EL (cell line): ENCODE measurements at places on chromosomes 6 and 20.
A peak's percentile ranks its signal among the peaks of the same experiment; 100 is the strongest.

DNA sequence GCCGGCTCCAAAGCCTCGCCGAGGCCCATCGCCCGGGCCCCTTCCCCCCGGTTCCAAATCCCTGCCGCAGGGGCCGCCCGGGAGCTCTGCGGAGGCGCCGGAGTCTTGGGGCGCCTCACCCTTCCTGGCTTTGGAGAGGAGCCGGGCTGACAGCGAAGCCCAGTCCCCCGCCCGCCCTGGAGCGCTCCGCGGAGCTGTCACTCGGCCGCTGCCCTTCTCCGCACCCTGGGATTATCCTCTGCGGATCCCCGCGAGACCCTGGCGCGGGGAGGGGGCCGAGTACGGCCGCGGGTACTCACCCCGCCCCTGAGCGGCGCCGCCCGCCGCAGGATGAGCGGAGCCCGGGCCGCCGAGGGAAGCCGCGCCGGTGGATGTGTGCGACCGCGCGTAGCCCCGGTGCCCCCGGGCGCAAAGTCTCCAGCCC, 343 bp downstream of the SNAP91 start:
- DNase-seq: peak; percentile 8

GRCh38 chr6:122817766-122818165, 28.7 kb downstream of the SMPDL3A start:
- no peak for DNase-seq

DNA sequence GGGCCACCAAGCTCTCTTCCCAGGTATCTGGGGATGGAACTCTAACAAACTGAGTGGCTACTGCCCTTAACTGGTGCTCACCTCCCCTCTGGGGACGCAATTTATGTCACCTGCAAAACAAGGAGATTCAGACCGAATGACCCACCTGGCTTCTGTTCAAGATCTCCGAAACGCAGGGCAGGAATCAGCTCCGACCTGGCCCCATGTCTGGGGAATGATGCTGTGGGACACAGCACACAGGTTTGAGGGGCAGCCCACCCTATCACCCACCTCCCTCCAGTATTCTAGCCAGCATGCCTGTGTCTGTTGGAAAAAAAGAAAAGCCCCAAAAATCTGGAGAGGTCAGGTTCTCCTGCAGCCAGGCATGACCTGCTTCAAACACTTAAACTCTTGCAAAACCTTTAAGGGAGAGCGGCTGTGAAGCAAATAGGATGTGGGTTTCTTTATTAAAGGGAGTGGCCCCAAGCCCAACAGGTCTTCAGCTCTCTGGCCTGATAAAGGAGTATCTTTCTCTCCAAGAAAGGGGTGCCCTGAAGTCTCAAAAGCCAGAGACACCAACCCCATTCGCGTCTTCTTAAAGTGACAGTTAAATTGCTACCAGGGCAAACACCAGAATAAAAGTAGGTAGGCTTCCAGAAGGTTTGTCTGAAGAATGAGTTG, 6.4 kb downstream of the PREX1 start:
- no peak for DNase-seq

DNA sequence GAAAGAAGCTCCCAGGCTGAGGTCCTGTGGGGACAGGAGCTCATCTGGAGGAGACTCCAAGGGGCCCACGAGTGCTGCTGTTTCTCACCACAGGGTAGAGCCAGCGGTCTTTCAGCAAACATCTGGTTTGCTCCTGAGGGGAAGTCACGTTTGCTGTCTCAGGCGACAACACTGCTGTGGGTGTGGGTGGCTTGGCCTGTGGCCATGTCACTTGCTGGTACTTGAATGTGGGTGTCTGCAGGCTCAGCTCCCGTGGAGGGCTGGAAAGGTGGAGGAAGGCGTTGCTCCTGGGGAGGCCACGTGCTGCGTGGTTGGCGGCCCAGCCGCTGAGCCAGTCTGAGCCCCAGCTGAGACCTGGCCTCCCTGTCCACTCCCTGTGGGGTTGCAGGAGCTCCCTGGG, 52.8 kb upstream of the MPC1 start:
- DNase-seq: no peak

GRCh38 chr6:140627002-140627401, 1252.6 kb upstream of the CITED2 start:
- no peak for DNase-seq

- DNase-seq: no peak
Observed at GRCh38 chr6:131730264-131730663, 19.4 kb upstream of the CTAGE9 start.

DNA sequence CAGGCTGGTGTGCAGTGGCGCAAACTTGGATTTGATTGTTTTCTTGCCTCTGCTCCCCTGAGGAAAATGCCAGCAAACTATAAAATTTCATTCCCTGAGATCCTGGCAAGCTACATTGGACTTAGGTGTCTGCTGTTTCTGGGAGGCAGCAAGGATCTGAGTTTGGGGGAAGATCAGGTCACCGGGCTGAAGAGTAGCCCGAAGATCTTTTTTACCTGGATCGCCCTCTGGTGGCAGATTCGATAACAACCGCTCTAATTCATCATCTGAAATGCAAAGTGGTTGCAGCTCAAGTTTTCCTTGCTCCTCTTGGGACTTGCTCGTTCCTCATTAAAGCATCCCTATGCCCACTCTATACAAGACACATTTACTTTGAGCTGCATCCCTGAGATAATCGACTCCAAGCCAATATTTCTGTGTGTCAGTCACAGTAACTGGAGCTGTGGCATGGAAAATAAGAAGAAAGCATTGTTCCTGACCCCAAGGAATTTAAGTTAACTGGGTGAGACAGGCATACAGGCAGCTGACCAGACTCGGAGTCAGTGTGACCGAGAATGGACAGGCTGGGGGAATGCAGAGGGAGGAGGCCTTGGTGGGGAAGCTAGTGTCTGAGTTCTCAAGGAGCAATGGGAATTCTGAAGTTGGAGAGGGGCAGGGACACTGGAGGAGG, 131.8 kb upstream of the PROKR2 start:
- peak; percentile 40 for DNase-seq

DNA sequence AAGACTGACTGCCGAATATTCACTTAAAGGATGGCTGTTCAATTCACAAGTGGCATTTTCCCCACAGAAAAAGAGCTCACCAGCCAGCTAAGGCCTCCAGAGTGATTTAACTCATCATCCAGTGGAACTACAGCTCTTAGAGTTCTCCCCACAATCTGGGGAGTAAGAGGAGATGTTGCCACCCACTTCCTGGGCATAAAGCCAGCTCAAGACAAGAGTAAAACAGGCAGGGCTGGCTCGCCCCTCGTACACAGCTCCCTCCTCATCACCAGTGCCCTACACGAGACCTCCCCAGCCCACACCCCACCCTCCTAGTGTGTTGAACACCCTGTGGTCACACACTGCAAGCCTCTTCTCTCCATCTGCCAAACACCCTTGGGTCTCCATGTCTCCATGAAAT, 47.2 kb upstream of the IPCEF1 start:
- peak; percentile 86 for DNase-seq

GRCh38 chr6:131163886-131164285, 28.6 kb downstream of the AKAP7 start:
- no peak for DNase-seq

GRCh38 chr6:111406200-111406721, 76.8 kb downstream of the REV3L start:
- no peak for DNase-seq

DNA sequence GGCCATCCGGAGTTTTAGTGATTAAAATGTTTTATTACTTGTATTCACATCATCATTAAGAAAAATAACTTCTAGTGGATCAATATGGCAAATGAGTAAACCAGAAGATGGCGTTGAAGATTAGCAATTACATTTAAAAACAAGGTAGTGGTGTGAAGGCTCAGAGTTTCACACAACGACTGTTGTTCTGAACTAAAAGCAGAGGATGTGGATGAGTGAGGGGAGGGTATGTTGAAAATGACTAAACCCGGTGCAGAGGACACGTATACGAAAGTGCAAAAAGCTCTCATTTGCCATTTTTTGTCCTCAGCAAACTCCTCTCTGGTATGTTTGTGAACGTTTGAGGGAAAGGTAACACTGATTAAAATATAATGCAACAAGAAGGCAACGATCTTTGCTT, 1.9 kb upstream of the IRF4 start:
- DNase-seq: no peak

DNA sequence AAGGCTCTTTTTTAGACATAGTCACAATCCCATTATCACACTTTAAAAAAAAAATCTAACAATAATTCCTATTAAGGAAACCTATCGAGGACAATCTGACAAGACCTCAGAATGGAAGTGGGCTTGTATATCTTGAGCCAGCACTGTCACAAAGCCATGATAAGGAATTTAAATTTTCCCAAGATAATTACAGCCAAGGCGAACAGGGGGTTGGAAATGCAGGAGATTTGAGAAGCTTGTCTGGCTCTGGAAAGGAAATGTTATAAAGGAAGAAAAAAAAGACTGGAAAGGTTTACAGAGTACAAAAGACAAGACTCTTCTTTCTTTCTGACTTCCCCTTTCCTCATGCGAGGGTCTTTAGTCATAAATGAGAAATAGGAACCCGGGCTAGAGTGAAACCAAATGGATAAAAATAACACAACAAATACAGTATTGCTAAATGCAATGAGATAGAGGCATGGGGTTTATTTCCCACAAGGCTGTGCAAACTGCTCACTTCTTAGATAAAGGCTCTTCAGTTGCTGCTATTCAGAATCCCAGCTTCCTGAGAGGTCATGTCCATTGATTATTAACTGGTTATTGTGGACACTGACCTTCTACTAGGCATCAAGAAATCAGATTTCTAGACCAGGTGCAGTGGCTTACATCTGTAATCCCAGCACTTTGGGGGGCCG, 13.4 kb upstream of the GHRH start:
- DNase-seq: no peak

DNA sequence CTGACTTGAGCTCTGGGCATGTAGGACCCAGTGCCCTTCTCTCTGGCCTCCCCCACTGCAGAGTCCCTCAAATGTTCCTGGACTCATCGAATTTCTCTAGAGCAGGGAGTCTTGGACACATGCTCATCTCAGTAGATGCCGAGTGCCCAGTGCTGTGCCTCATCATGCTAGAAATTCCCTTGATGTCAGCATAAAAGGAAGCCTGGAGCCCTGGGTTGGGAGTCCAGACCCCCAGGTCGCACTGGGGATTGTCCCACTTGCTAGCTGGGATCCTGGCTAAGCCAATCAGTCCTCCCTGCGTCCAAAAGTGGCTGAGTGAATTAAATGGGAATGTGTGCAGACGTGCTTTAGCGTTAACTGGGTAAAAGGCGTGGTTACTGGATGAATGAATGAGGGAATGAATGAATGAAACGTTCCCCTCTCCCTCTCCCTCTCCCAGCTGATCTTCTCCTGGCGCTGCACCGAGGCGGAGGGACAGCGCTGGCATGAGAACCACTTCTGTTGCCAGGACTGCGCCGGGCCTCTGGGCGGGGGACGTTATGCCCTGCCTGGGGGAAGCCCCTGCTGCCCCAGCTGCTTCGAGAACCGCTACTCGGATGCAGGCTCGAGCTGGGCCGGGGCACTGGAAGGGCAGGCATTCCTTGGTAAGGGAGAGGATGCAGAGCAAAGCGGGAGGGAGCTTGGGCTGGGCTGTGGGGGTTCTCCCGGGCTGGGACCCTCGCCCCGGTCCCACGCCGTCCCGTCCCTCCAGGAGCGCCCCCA, 1.6 kb upstream of the TOMM6 start:
- peak; percentile 43 for DNase-seq

- no peak for DNase-seq
Observed at GRCh38 chr6:135021310-135022049, 33.1 kb downstream of the HBS1L start.

DNA sequence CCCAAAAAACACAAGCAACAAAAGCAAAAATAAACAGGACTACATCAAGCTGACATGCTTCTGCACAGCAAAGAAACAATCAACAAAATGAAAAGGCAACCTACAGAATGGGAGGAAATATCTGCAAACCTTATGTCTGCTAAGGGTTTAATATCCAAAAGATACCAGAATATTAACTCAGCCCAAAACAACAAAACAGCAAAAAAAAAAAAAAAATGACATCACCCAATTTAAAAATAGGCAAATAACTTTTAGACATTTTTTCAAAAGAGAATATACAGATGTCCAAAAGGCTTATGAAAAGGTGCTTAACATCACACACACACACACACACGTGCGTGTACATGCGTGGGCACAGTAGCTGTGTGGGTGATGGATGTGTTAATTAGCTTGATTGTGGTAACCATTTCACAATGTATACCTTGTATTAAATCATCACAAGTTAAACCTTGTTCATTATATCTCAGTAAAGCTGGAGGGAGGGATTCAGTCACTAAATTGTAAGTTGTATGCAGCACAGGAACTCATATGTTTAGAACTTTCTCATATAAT, 52.4 kb downstream of the QKI start:
- no peak for DNase-seq

DNA sequence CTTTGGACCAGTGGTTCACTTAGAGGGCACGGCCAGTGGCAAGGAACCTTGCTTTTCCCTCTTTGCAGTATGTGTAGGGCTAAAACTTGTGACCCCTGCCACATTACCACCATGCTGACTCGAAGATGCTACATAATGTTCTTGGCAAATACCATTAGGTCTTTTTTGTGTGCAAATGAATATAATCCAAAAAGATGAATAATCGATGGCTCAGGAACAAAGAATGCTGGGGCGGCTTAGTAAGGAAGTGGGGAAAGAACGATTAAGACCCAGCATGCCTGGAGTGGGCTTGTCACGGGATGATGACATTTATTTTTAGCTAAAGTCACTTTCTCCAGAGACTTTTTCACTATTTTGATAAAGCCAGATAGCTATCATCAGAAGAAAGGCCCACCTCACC, 23.1 kb downstream of the CMTR1 start:
- DNase-seq: peak; percentile 87

GRCh38 chr20:23039136-23039875, 4.2 kb downstream of the SSTR4 start:
- DNase-seq: no peak

GRCh38 chr6:161543684-161544309, 269.9 kb upstream of the AGPAT4 start:
- no peak for DNase-seq

DNA sequence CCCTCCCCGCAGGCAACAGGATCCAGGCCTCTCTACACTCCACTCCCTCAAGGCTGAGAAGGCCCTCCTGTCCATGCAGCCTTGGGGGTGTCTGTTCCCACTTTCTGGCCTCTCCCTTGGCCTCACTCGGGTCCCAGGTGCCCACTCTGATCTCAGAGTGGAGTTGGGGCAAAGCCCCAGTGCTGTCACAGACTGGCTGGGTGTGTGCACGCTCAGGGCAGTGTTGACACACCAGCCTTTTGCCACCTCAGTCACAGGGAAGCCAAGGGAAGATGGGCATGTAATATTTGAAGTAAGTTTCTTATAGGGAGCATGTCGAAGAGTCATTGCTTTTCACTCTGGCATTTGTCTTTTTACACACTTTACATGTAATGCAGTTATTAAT, 44.9 kb downstream of the HLA-DRA start:
- DNase-seq: no peak
